ENCODE measurements at places on chromosomes 16 and 17.

DNA sequence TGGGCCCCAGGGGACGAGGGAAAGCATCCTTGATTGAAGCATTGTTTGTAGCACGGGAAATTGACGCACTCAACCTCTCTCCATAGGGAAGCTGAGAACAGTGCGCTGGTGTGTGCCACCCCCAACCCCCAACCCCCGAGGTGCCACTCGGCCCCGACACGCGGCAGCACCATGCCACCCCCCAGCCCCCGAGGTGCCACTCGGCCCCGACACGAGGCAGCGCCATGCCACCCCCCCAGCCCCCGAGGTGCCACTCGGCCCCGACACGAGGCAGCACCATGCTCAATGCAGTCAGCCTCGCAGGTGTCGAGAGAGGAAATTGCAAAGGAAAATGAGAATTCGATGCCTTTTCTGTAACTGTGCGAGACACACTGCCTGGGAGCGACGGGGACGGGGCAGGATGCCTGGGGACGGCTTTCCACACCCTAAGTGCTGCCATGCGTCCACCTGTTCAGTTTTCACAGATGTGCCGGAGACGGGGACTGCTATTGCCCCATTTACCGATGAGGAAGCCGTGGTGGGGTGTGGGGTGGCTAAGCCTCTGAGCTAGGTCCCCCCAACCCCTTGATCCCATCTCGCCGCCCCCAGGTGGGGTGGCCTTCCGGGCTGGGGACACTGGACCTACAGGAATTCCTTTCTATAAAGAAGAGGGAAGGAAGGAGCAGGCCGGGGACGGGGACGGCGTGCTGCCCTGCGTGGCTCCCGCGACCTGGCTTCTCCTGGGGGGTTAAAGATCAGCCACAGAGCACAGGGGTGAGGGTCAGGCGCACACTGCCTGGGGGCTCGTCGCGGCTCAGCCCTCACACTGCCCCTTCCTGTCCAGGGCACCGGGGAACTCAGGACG, 9.8 kb downstream of the CBFA2T3 start:
- H3K4me1 ChIP-seq, result peaks cover 9% of the 10 kb centered on the region
- DNase-seq, result no peak
- H3K36me3 ChIP-seq, result no peaks in the 10 kb centered on the region
- no peaks in the 10 kb centered on the region for H3K27me3 ChIP-seq
- no peak overlapping the region for H3K4me3 ChIP-seq

GRCh38 chr17:6413065-6413464, 21.9 kb downstream of the AIPL1 start:
- H3K27ac ChIP-seq, result no peak overlapping the region
- H3K4me3 ChIP-seq, result no peak overlapping the region
- H3K27me3 ChIP-seq, result no peaks in the 10 kb centered on the region
- no peak for DNase-seq
- H3K36me3 ChIP-seq, result no peaks in the 10 kb centered on the region

DNA sequence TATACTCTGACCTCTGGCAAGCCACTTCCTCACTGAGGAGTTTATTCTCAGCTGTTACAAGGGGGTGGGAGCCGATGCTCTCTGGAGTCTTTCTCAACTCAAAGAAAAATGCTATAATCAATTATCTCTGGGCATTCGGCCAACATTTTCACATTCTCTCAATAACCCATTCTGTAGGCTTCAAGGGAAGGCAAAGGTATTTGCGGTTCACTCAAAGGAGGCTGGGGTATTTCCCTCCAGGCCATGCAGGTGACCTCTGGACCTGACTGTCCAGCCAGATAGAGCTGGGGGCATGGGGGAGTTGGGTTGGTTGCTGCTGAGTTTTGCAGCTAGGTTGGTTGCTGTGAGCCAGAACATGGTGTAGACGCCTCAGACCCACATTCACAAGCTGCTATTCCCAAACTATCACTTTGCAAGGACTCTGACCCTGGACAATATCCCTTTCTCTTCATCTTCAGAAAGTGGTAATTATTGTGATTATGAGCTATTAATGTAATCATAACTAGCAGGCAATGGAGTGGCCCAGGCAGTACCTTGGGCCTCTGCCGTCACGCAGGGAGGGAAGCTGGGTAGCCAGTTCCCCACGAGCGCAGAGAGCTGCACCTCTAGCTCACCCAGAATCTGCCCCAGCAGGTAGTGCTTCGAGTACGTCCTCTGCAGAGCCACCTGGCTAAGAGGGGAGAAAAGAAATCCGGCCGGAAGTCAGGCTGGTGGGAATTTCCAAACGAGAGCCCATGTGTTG, 42.1 kb downstream of the AIPL1 start:
- H3K4me3 ChIP-seq, result no peak overlapping the region
- no peak overlapping the region for H3K27ac ChIP-seq
- DNase-seq, result peak; percentile 72
- no peaks in the 10 kb centered on the region for H3K4me1 ChIP-seq
- H3K36me3 ChIP-seq, result no peaks in the 10 kb centered on the region
- no peaks in the 10 kb centered on the region for H3K27me3 ChIP-seq

DNA sequence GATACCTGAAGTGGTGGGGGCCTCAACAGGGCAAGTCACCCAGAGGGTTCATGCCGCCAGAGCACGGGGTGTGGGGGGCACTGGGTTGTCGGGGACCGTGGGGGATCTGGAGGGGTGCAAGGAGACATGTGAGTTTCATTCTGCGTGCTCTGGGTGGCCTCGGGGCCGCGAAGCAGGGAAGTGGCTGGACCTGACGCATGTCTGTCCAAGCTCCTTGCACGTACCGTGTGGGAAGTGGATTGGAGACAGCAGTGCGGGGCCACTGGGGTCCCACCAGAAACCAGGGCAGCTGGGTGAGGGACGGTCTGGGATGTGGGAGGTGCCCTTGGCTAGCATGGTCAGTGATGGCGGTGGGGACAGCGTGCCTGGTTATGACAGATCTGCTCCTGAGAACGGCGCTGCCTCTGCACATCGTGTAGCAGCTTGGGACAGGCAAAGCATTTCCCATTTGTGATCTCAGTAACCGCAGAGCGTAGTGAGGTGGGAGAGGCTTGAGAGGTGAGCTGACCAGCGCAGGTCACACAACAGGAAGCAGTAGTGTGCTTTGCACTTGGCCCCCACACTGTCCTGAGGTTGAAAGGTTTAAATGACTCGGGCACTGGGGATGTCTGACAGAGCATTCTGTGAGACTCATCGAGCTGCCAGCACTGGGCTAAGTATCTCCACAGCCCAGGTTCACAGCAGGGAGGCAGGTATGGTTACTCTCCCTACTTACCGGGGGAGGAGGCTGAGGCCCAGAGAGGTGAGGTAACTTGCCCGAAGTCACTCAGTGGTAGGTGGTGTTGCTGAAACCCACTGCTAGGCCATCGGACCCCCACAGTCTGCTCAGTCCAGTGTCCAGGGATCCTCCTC, 114.4 kb downstream of the SOCS1 start:
- H3K4me1 ChIP-seq, result no peaks in the 10 kb centered on the region
- H3K4me3 ChIP-seq, result no peak overlapping the region
- DNase-seq, result no peak
- H3K36me3 ChIP-seq, result no peaks in the 10 kb centered on the region
- H3K27me3 ChIP-seq, result no peaks in the 10 kb centered on the region
- H3K27ac ChIP-seq, result no peak overlapping the region

DNA sequence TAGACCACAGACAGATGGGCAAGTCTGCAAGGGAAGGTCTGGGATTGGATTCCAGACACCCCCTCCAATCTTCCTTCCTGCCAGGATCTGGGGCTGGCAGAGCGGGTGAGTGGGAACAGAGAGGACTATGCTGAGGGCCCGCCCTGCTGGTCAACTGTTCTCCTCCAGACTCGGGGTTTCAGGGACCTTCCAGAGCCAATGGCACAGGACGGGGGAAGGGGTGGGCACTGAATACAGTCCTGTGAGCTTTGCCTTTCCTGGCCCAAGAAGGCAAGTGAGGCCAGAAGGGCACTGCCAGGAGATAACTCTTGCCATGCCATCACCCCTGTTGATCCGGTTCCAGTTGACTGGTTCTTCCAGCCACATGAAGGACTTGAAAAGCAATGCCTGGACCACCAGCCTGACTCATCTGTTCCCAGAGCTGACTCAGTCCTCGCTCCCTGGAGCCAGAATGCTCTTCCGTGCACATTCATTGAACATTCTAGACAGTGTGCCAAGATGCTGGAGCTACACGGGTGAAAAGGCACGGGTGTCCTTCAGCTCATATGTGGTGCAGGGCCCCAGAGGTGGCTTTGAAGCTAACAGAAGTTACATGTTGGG, 533 bp upstream of the MEFV start:
- no peaks in the 10 kb centered on the region for H3K4me1 ChIP-seq
- no peak for DNase-seq
- H3K27me3 ChIP-seq, result no peaks in the 10 kb centered on the region
- no peaks in the 10 kb centered on the region for H3K36me3 ChIP-seq
- no peak overlapping the region for H3K27ac ChIP-seq

DNA sequence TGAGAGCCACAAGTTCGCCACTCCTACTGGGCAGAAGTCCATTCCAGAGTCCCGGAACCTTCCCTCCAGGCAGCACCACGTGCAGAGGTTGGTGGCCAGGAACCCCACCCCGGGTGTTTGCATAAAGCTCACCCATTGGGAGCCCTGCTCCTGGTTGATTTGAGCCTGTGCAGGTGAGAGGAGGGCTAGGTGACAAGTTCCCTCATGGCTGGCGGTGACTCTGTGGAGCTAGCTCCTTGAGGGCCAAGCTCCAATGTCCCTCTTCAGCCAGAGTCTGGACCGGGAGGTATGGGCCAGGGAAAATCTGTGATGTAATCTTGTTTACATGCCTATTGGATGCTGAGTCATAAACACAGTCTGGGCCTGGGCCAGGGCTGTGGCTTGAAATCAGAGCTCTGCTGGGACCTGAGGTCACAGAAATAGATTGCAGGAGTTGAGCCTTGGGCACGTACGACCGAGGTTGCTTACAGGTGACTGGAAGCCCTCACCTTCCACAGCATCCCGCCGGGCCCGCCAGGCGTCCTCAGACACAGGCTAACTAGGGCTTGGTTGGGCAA, 118.9 kb downstream of the AATF start:
- no peaks in the 10 kb centered on the region for H3K36me3 ChIP-seq
- DNase-seq, result no peak
- H3K4me1 ChIP-seq, result peaks cover 7% of the 10 kb centered on the region
- no peak overlapping the region for H3K4me3 ChIP-seq
- H3K27me3 ChIP-seq, result no peaks in the 10 kb centered on the region
- H3K27ac ChIP-seq, result no peak overlapping the region

- no peak for DNase-seq
- no peaks in the 10 kb centered on the region for H3K36me3 ChIP-seq
- no peak overlapping the region for H3K27ac ChIP-seq
- H3K4me1 ChIP-seq, result peaks cover 11% of the 10 kb centered on the region
- H3K4me3 ChIP-seq, result no peak overlapping the region
Measured at GRCh38 chr17:47873200-47874090, 22.5 kb upstream of the SP6 start.

DNA sequence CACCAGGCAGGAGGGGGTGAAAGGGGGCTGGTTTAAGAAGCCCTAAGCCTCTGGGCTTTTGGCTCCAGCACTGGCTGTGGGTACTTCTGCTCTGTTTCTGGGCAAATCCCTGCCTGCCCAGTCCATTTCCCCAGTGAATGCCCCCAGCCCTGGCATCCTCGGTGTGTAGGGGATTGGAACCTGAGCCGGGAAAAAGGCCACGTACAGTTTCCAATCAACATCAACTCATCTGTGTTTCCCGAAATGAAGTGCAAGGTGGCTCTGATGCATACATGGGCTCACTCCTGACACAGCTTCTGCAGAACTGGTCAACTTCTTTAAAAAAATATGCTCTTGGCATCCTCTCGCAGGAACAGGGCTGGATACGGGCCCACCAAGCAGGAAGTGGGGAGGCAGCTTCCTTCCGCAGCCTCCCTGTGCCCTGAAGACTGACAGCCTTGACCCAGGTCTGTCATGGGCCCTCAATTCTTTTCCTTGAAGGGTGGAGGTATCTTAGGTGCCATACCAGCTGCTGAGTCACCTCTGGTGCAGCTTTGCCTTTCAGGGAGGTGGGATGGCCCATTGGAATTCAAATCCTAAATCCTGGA, 73.3 kb downstream of the N4BP1 start:
- peak overlapping the region; percentile 85 for H3K27ac ChIP-seq
- H3K27me3 ChIP-seq, result no peaks in the 10 kb centered on the region
- H3K36me3 ChIP-seq, result no peaks in the 10 kb centered on the region
- no peak overlapping the region for H3K4me3 ChIP-seq
- H3K4me1 ChIP-seq, result peaks cover 62% of the 10 kb centered on the region
- no peak for DNase-seq

GRCh38 chr17:41008811-41009210, at the start of gene KRTAP3-1:
KRTAP3-1 (minus strand) TSS chr17:41009128; CDS start chr17:41009074, 54 bp downstream.
- no peaks in the 10 kb centered on the region for H3K27me3 ChIP-seq
- H3K4me1 ChIP-seq, result peaks cover 6% of the 10 kb centered on the region
- peak within 1 kb of the TSS; percentile 20 for H3K27ac ChIP-seq
- H3K36me3 ChIP-seq, result no peaks in the 10 kb centered on the region

GRCh38 chr16:54976651-54977200, 46.1 kb downstream of the IRX5 start:
- H3K4me1 ChIP-seq, result no peaks in the 10 kb centered on the region
- H3K4me3 ChIP-seq, result no peak overlapping the region
- H3K27ac ChIP-seq, result no peak overlapping the region
- no peaks in the 10 kb centered on the region for H3K27me3 ChIP-seq
- DNase-seq, result no peak

DNA sequence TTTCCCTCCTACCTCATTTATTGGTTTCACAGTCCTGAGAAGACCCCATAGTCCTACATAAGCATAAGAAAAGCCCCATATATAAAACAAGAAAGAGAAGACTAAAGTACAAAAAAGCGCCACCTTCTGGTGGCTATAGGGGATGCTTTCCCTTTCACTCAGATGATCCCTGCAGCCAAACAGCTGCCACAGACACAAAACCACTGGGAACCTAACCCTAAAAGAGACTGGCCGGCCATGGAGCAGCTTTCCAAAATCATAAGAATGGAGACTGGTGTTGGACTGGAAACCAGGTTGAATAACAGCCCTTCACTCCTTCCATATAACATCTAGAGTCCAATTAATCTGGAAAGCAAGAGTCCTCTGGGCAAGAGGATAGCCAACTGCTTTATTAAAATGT, 11.4 kb downstream of the DYNC1LI2 start:
- DNase-seq, result no peak
- peaks cover 4% of the 10 kb centered on the region for H3K36me3 ChIP-seq
- peak overlapping the region; percentile 90 for H3K27ac ChIP-seq
- H3K4me3 ChIP-seq, result no peak overlapping the region

- H3K27ac ChIP-seq, result peak overlapping the region; percentile 45
- no peaks in the 10 kb centered on the region for H3K27me3 ChIP-seq
- no peak for DNase-seq
- no peaks in the 10 kb centered on the region for H3K36me3 ChIP-seq
Measured at GRCh38 chr16:53220585-53220984, 165.8 kb downstream of the CHD9 start.

- H3K27me3 ChIP-seq, result no peaks in the 10 kb centered on the region
- DNase-seq, result no peak
- no peak overlapping the region for H3K27ac ChIP-seq
- H3K4me1 ChIP-seq, result no peaks in the 10 kb centered on the region
- no peak overlapping the region for H3K4me3 ChIP-seq
- H3K36me3 ChIP-seq, result no peaks in the 10 kb centered on the region
Measured at GRCh38 chr17:73155410-73156165, 9.2 kb upstream of the SSTR2 start.
